Fibroblast of pulmonary artery (primary cell): ENCODE measurements at places on chromosomes 2 and 18.

DNA sequence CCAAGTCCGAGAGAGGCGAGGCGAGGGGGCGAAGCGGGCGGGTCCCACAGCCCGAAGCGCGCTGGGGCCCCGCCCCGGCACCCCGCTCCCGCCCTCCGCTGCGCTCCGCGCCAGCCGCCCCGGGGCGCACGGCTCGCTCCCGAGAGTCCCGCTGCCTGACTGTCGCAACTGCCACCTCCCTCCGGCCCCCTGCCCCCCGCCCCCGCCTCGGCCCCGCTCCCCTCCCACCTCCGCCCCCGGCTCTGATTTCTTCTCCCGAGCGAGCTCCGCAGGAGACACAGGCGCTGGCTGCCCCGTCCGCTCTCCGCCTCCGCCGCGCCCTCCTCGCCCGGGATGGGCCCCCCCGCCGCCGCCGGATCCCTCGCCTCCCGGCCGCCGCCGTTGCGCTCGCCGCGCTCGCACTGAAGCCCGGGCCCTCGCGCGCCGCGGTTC lies at the start of gene WNT6:
Gene WNT6 (plus strand): TSS at position 250 of the 432 bp plus-strand sequence. CDS start 233 bp downstream, outside the sequence.
- DNase-seq: no peak

DNA sequence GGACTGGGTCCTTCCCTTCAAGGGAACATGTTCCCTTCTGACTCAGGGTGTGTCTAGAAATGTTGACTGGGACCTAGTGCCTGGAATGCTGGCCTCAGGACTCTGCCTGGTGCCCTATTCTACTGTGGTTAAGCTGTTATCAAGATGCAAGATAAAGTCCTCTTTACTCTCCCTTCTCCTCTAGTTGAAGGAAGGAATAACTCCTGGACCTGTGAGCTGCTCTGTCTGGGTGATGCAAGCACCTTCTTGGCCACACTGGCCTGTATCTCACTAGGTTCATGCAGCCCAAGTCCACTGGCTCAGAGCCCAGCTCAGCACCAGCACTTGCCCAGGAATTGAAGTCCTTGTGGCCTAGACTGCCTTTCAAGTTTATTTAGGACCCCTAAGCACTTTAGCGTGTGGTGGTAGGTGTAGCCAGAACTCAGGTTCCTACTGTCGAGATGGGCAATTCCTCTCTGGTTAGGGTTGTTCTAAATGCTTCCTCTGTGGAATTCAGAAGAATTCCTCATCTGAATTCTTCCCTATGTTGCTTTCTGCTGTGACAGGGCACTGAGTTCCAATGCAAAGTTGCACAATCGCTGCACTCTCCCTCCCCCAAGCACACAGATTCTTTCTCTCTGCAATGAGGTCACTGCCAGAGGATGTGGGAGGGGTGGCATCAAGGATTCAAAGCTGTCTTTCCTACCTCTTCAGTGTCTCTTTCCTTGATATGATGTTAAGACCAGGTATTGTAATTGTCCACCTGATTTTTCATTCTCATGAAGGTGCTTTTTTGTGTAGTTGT lies 54.7 kb downstream of the VWC2L start:
- DNase-seq: peak; percentile 7

DNA sequence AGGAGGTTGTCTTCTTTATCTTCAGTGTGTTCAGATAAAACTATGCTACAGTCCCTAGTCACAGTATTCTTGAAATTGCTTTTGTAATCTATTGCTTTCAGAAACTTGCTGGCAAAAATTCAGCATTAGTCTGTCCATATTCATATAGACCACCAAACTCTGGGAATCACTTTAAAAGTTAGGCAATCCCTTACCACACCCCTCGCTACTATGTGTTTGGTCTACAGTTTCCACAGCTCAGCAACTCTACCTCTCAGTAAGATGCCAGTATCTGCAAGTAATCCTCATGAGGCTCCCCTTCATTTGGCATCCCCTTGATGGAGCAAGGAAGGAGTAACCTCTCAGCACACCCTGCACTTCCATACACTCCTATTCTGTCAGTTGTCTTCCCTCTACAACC lies 1706.6 kb upstream of the CELF4 start:
- DNase-seq: no peak

GRCh38 chr18:45332871-45333270 lies 282.4 kb upstream of the SLC14A2 start:
- DNase-seq: no peak

DNA sequence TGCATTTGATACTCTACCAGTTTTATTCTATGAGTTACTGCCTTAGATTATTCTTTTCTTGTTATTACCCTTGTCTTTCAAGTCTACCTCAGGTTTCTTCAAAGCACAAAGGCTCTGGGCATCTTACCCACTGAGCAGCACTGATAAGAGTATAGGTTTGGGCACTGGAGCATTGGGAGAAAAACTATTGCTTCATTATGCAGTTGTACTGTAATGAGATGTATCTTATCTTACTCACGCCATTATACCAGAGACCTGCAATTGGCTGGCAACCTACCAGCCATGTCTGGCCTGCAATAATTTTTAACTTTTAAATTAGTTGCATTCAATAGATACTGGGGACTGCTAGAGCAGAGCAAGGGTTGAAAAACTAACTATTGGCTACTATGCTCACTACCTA lies 18.9 kb upstream of the SRBD1 start:
- no peak for DNase-seq

- no peak for DNase-seq
These were observed 81.0 kb upstream of the TFCP2L1 start for GRCh38 chr2:121366040-121366439.
